Iris pigment epithelial cell (primary cell): ENCODE measurements at places on chromosomes 3 and 15.

- DNase-seq = no peak
These were observed 88.1 kb downstream of the VPS8 start for GRCh38 chr3:184899953-184900595.

DNA sequence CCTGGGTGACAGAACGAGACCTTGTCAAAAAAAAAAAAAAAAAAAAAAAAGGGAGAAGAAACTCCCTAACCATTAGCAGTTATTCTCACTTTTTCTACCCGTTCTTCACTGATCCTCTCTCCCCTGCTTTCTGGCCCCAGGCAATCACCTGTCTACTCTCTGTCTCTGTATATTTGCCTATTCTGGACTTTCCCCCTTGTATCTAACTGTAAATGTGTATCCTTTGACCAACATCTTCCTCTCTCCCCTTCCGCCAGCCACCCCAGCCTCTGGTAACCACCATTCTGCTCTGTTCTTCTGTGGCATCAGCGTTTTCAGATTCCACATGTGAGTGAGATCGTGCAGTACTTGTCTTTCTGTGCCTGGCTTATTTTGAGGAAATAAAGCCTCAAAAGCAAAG lies 6.9 kb downstream of the CYFIP1 start:
- DNase-seq = no peak

- peak; percentile 44 for DNase-seq
These were observed 201.9 kb downstream of the TNIK start for GRCh38 chr3:171258316-171258715.

DNA sequence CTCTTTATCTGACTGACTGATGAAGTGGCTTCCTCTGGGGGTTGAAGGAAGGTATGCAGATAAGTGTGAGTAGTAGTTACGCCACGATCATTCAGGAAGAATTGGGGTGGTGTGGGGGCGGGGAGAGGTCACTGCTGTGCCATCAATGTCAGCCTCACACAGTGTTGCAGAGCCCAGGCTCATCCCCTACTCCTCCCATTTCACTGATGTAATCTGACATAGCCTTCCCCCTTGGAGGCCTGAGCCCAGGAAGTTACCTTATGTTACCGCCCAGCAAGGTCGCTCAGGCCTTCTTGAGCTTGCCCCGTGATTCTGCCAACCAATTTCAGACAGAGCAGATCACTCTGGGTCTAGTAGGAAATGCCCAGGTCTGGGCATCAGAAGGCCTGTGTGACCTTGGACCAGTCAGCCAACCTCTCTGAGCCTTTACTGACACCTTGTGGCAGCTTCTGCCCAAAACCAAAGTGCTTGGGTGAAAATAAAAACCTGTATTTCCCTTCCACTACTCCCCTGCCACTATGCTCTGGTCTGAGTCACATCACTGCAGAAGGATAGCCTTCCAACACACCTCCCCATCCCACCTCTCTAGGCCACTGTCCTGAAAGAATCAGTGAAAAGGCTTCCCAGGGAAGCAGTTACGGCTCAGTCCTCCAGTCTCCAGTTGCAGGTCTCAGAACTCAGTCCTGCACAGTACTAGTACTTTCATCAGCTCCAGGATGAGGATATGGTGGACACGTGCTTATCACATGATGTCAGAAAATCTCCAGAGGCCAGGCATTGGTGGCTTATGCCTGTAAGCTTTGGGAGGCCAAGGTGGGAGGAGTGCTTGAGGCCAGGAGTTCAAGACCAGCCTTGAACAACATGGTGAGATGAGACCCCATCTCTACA lies 28.1 kb upstream of the INSYN1 start:
- DNase-seq = peak; percentile 42

DNA sequence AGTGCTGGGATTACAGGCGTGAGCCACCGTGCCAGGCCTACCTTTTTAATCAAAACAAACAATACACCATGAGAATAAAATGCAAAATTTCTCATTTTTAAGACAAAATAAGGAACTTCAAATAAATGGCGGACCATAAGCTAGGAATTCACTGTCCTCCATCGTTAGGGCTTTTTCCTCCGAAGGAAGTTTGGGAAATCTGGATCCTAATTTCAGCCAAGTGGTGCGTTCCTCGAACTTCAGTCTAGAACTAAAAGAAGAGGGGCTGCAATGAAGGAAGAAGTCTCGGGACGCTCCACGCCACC lies 260 bp downstream of the EXD1 start:
- no peak for DNase-seq

- no peak for DNase-seq
These were observed 14.6 kb downstream of the ZNF860 start for GRCh38 chr3:31996195-31996594.

DNA sequence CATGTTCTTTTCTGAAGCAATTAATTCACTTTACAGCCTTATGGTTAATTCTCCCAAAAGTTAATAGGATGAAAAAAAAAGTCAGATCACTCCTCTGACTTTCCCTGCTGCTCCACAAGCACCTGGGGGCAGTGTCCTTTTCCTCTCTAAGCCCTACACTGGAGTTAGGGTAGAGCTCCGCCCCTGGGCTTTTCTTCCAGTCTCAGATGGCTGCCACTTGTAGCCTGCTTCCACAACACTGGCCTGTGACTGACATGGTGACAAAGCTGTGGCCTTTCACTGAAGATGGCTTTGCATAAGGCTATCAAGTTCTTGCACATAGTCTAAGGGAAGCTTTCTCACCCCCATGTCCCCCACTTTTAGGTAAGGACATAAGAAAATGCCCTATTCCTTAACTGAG lies 1.3 kb upstream of the MON1A start:
- DNase-seq = no peak

DNA sequence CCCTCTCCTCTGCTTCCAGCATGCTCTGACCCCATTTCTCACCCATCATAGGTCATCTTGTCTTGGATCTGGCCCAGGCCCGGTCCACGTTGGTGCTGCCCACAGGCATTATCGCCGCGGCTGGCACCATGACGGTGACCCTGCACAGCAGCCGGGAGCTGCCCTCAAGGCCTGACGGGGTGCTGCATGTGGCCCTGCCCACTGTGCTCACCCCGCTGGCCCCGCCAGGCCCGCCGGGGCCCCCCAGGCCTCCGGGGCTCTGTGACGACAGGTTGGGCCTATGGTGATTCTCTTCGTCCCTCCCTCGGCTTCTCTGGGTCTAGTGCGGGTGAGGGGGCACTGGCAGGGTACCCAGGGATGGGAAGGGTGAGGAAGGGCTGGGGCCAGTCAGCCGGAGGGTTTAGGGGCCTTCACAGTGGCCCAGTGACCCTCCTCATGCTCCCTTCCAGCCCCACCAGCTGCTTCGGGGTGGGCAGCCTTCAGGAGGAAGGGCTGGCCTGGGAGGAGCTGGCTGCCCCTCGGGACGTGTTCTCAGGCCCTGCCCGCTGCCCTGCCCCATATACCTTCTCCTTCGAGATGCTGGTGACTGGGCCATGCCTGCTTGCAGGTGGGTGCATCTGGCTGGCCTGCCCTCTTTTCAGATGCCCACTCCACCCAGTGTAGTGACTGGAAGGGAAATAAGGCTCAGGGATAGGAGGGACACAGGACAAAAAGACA lies 3.9 kb downstream of the VWA5B2 start:
- no peak for DNase-seq

GRCh38 chr3:26622621-26623418 lies at the start of gene LRRC3B:
Gene LRRC3B (plus strand): TSS chr3:26622772. CDS start chr3:26709673, 86,901 bp downstream.
- no peak for DNase-seq
